Esophagus squamous epithelium (tissue), 5 donors: ENCODE measurements at places on chromosomes 6 and 20.

DNA sequence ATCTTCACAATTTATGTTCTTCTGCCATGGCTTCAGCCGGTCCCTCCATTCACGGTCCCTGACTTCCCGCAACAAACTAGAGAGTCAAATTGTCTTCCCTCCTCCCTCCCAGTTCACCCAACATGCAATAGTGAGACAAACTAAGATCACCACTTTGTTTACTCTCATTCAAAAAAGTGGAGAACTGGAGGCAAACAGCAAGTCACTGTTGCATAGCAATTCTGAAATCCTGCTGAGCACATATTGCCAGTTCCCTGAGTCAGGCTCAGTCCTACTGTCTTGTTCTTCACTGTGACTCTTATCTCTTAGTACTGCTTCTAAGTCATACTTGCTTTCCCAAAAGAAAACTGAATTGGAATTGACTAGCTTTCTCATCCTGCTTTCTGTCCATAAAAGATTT is 287.2 kb upstream of the SASH1 start:
- DNase-seq, result no peak

DNA sequence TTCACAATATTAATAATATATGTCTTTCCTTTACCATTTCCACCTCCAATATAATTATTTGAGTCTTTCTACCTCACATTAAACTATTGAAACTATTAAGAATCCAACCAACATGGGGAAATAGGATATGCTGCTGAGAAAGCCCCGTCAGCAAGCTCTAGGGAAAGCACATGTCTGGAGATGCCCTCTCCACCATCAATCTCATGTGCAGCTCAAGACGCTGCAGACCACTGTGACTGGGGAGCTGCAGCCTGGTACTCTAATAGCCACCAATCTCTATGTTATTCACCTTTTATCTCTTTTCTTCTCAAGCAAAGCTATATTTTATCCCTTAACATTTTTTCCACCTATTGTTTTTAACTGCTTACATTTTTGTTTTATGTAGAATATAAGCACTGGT is 50.3 kb downstream of the COL9A1 start:
- no peak for DNase-seq

DNA sequence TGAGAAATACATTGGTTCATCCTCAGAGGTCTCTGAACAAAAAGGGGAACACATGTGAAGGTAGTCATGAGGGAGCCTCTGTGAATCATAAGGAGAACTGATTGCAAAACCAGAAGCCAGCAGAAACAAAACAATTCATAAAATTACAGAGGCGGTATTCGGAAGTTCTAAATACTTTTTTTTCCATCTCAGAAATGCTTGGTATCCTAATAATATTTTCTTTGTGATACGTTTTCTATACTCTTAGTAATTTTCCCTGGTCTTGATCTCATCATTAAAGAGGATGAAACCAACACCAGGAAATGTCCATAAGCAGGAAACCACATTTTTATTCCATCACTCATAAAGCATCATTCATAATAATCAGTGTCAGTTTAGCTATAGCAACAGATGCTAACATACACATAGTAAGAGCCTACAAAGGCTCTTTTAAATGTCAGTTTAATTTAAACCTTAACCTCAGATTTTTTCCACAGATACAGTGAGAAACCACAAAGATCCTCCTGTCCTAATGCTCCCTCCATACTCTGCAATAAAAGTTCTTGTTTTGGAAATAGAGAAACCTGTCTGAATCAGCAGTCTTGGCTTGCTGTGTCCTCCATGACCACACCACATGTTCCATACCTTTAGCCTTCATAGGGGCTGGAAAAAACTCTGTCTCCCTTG is 29.2 kb downstream of the SGK1 start:
- DNase-seq, result no peak

GRCh38 chr6:163760860-163761259 is 346.3 kb downstream of the QKI start:
- no peak for DNase-seq
